ENCODE measurements at places on chromosomes 3 and 15.

- no peak for DNase-seq
Measured at GRCh38 chr3:120773932-120774331, 31.4 kb downstream of the GTF2E1 start.

GRCh38 chr3:137191133-137191923 lies 233.5 kb downstream of the IL20RB start:
- DNase-seq: no peak

- no peak for DNase-seq
Measured at GRCh38 chr15:49644364-49644794, 23.5 kb downstream of the DTWD1 start.

- DNase-seq: no peak
Measured at GRCh38 chr3:21744793-21745192, 6.2 kb downstream of the ZNF385D start.

DNA sequence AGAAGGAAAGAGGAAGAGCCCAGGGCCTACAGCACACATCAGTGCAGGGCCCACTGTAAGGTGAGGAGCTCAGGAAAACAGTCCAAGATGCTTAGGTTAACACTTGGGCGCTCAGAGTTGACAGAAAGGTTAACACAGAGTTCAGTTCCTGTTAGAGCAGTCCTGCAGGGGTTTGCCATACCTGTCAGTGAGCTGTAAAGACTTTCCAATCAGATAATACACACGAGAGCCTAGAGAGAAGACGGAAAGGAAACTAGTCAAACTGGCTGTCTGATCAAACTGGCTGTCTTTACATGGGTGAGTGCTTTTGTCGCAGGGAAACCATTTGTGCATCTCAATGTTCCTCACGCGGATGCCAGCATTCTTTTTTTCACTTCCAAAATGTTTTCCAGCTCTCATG lies 61.4 kb upstream of the ARHGEF26 start:
- no peak for DNase-seq

- DNase-seq: peak; percentile 23
Measured at GRCh38 chr3:45592830-45593707, 1.5 kb upstream of the LIMD1 start.

DNA sequence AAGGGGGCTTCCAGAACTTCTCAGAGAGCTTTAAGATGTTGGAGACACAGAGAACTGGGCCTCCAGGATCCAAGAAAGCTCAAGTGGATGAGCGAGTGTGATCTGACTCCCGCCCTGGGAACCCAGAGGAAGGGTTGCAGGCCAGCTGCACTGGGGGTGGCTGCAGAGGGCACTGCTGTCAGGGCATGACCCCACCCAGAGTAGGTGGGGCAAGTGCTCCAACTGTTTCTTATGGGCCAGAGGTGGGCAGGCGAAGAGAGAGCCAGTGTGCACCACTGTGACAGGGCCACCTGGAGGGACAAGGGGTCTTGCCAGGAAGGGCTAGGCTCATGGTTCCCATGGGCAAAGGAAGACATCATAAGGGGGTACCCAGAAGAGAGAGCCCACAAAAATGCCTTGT lies 48.8 kb downstream of the EXOG start:
- no peak for DNase-seq

DNA sequence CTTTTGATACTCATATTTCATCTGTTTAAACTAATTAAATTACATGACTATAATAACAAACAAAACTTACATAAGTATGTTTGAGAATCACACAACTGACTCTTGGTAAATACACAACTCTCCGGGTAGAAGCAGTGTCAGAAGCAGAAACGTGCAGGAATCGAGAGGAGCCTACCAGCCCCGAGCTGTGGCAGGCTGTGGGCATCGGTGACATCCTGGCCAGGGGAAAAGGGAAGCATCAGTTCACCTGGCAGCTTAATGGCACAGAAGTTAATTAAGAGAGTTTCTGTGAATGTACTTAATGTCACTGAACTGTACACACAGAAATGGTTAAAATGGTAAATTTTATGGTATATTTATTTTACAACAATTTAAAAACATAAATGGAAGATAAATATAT lies 90.2 kb downstream of the CRTC3 start:
- no peak for DNase-seq

GRCh38 chr15:90414408-90415028 lies 26.5 kb downstream of the IQGAP1 start:
- no peak for DNase-seq

- no peak for DNase-seq
Measured at GRCh38 chr3:123092243-123092642, 25.4 kb downstream of the PDIA5 start.

DNA sequence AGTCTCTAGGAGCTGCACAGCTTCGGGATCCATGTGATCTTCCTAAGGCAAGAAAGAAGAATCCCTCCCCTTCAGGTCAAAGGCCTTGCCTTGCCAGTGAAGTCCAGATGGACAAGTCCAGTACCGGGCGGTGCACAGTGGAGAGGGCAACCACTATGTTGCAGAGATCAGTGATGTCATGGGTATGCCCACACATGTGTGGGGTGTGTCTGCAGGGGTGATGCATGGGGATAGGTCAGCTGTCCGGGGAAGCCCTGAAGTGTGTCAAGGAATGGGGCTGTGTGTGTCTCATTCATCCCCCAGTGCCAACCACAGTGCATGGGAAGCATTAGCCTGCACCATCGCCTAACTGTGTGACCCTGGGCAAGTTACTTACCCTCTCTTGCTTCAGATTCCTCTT lies 66.5 kb downstream of the TLE3 start:
- no peak for DNase-seq

DNA sequence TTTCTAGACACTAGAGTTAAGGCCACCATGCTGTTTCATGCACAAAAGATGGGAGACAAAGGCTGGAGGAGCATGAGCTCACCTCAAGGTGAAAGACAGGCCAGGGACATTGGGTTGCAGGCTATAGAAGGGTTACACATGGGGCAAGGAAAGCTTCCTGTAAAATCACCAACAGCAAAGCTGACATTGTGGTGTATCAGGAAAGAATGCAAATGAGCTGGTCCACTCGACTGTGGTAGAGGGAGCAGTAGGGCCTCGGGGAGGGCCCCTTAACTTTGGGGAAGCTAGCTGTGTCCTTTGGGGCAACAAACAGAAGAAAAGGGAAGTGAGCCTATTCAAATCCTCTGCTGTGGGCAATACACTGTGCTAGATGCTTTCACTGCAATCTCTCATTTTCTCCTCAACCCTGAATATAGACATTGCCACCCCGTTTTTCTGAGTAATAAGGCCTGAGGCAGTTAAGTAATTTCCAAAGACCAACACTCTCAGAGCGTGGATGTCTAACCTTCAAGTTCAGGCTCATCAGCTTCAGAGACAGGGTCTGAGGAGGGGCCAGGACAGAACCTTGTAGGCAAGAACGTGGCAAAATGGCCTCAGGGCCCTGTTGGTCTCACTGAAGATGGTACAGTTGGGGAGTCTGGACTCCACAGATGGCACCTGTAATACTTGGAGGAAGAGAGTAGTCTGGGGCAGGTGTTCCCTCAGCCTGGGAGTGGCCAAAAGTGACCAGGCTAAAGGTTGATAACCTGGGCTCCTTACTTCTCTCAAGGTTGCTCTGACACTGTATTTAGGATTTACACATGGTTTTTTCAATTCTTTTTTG lies 24.1 kb downstream of the CX3CR1 start:
- no peak for DNase-seq

DNA sequence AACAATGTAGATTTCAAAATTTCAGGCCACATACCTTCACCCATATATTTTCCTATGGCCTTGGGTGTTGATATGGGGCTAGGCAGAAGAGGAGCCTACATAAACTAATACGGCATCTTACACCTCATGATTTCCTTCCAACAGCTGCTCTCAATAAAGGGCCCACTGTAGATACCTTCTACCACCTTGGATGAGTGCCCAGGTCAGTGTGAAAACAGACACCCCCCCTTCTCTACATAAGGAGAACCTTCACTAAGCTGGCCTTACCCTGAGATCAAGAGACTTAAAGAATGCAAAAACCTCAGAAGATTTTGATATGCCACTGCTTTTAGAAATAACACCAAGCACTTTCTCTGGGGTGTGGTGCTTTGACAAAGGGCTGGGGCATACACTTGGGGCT lies 42.7 kb downstream of the SH3BP5 start:
- DNase-seq: no peak

DNA sequence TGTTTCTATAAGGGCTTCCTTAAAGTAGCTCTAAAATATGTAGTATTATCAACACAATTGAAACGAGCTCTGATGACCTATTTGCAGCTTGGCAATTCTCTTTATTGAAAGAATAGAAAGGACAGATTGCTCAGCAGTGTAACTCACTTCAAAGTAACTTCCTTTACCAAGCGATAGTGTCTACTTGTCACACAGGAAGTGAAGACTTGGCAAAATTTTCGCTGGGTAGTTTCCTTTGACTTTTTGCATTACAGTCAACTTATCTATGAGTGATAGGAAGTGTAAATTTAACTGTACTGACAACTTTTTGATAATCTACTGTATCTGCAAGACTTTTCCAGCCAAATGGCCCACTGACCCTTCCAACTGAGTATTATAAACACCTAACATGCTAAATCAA lies 22.8 kb downstream of the SLC9A9 start:
- no peak for DNase-seq

DNA sequence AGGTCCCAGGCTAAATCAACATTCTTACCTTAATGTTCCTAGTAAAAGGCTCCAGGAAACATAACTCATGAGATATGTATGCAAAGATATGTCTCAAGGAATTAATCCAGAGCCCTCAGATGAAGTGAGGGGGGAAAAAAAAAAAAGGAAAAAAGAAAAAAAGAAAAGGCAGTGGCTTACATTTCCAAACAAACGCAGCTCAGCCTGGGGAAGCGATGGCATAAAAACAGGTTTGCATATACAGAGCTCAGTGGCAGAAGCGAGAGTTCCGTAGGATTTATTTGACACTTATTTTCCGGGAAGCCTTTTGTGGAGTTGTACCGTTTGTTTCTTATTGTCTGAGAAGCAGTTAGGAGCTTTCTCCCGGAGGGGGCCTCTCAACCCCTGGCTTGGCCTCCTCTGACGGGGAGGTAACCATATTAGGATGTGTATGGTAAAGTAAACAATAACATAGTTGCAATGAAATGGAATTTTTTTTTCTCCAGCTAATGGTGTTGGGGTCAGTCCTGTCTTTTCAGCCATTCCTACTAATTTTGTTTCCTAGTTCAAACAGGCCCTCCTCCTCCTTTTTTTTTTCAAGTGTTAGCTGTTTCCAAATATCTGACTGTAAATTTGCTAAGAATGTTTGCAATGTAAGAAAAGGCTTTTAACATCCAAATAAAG lies 338.6 kb downstream of the FOXP1 start:
- no peak for DNase-seq

DNA sequence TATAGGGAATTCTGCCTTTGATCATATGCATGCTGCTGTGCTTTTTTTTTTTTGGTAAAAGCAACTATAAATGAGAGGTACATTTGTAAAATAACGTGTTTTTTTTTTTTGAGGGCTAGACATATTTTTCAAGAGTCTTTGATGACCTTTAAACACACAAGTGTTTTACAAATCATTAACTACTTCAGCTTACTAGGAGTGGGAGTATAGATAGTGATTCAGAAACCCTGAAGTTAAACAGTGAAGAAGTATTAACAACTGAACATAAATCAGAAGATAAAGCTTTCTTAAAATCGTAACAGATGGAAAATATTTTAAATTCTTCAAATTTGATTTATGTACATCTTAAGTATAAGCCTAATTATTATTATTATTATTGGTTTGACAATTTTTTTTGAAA lies 2.9 kb upstream of the GMNC start:
- no peak for DNase-seq

DNA sequence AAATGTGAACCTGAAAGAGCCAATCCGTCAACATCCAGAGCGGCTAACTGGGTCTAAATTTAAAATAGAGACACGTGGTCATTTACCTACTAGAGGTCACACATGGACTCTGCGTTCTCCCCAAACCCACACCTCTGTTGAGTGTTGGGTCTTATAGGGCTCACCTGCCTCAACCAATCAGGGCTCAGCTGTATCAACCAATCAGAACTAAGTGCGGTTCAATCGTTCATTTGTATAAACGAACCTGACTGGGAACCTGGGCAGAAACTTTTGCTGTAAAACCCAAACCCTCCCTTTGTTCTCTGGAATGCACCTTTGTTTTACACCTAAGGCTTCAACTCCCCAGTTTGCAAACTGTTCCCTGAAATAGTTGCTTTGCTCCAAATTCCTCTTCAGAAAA lies 8.9 kb downstream of the DNAAF4 start:
- no peak for DNase-seq

DNA sequence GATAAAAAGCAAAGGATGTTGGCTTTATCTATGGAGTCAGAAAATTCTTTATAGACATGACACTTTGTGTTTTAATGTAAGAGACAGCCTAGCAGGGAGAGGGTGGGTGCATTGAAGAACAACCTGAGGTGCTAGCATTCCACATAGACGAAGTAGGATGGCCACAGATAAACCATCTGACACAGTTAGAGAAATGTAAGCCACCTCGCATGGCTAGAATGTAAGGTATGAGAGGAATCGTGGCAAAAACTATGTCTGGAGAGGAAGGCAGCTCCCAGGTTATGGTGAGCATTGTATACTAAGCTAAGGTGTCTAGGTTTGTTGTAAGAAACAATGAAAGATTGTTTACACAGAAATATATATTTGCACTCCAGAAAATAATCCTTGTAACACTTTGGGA lies 194.0 kb upstream of the SLITRK3 start:
- no peak for DNase-seq

- no peak for DNase-seq
Measured at GRCh38 chr3:45043728-45044299, 17.7 kb downstream of the CLEC3B start.

DNA sequence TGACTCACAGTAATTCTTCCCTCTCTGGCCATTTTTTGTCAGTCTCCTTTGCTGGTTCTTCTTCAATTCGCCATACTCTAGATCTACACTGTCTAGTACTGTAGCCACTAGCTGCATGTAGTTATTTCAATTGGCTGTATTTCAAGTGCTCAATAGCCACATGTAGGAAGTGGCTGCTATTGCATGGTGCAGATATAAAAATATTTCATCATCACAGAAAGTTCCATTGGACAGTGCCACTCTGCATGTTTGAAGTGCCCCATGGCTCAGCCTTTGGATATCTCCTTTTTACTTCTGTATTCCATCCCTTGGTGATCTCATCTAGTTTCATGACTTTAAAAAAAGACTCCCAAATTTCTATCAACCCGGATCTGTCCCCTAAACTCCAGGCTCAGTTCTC lies 22.1 kb downstream of the PPP2R3A start:
- DNase-seq: no peak

GRCh38 chr15:69735121-69735520 lies 282.5 kb downstream of the RPLP1 start:
- no peak for DNase-seq

DNA sequence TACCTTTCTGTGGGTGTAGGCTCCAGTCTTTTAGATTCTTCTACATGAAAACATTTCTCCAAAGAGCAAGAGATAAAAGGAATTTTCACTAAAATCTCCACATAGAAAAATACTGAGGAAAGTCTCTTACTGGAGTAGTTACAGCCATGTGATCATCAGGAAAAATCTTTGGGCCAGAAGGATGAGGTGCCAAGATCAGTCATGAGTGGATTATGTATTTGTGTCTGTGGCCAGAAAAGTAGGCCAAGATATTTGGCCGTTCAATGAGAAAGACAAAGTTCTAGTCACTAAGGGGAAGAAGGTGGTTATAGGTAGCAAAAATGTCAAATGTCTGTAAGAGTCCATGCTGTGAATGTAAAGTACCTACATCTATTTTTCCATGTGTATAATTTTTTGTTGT lies 339.3 kb downstream of the NSUN3 start:
- DNase-seq: no peak

GRCh38 chr15:77966540-77967234 lies 110.8 kb downstream of the TBC1D2B start:
- peak; percentile 17 for DNase-seq

GRCh38 chr15:66670762-66671580 lies 31.1 kb upstream of the SMAD6 start:
- DNase-seq: no peak

GRCh38 chr3:123586131-123586530 lies 1.3 kb upstream of the HACD2 start:
- DNase-seq: no peak
